GM04503 (cell line): ENCODE measurements at places on chromosomes 2 and 18.

DNA sequence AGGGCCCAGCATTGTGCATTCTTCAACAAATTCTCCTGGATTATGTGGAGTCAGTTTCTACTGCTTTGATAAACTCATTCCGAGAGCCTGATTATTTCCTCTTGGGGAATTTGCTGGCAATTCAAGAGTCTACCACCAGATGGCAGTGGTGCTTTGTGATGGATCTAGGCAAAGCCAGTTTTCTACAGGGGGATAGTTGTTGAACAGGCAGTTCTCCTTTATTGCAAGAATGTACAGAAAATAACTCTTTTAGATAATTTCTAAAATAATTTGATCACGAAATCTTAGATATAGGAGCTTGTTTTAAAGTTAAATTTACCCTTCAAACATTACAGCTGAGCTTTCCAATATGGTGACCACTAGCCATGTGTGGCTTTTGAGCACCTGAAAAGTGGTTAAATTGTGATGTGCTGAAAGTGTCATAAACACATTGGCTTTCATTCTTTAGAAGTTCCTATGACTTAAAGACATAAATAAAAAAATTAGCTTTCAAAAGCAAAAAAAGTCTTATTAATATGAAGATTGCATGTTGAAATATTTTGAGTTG is 66.7 kb upstream of the HAAO start:
- peak; percentile 25 for DNase-seq

DNA sequence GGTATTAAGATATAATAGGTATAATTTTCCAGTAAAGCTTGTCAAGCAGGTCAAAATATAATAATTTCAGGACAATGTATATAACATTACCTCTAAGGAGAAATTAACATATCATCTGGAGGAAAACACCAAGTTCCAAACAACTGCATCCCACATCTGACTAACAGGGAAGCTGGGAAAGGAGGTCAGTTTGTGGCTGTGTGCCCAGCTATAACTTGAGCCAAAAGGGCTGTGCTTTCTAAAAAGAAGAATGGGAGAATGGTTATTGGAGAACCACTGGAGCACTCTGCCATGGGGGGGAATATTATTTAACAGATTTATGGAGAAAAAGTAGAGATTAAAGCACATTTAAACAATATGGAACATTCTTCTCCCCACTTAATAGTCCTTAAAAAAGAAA is 390.6 kb upstream of the PKDCC start:
- DNase-seq, result no peak

- DNase-seq, result no peak
Measured at GRCh38 chr18:79914614-79915160, 36.8 kb downstream of the SLC66A2 start.

- no peak for DNase-seq
Measured at GRCh38 chr2:238361877-238362276, 41.6 kb downstream of the TRAF3IP1 start.

GRCh38 chr2:86624267-86624547 is 542 bp upstream of the RNF103 start:
- DNase-seq, result no peak

DNA sequence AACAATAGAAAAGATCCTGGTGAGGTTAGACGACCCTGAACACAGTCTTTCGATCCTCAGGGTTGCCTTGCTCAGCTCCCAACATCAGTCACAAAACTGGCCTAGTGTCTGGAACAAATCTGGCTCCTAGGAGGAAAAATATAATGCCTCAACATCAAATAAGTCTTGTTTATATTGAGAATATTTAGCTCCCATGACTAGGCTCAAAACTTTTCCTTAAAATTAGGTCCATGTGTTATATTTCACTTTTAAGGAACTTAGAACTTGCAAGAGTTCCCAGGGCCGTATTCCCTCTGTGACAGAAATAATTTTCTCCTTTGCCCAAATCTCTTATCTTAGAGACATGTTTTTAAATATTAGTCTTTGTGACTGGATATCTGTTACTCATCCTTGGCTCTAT is 819.7 kb upstream of the ZEB2 start:
- no peak for DNase-seq

GRCh38 chr2:55160422-55160821 is 71.7 kb downstream of the CLHC1 start:
- no peak for DNase-seq

DNA sequence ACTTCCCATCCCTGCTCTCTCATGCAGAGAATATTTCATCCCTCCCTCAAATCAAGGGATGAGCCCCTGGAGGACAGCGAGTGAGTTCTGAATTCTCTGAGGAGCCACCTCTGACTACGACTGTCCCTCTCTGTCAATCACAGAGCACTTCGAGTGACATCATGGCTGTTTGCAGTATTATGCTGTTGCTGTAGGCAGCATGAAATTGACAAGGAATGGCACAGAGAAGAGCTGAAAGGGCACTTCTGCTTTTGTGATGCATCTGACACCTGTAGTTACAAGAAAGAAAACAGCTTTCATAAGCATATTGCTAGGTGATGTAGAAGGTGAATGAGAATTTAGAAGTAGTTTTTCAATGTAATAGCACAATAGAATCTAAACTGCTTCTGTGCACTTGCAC is 166.9 kb downstream of the ARHGAP15 start:
- no peak for DNase-seq

DNA sequence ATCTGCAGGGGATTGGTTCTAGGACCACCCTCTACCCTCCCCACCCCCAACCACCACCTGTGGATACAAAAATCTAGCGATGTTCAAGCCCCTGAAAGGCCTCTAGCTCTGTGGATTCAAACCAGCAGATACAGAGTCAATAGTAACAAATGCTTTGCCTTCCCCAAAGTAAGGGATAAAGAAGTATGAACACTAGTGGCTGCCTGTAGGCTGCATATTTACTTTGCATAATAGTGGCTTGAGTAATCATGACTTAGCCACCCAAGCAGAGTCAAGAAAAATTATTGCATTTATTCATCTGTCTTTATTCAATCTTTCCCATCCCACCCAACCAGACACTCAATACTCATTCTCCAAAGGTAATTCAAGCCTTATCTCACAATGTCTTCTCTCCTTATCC is 43.8 kb downstream of the SOCS6 start:
- DNase-seq, result no peak

- DNase-seq, result no peak
Measured at GRCh38 chr2:150505178-150505577, 17.7 kb upstream of the RND3 start.

DNA sequence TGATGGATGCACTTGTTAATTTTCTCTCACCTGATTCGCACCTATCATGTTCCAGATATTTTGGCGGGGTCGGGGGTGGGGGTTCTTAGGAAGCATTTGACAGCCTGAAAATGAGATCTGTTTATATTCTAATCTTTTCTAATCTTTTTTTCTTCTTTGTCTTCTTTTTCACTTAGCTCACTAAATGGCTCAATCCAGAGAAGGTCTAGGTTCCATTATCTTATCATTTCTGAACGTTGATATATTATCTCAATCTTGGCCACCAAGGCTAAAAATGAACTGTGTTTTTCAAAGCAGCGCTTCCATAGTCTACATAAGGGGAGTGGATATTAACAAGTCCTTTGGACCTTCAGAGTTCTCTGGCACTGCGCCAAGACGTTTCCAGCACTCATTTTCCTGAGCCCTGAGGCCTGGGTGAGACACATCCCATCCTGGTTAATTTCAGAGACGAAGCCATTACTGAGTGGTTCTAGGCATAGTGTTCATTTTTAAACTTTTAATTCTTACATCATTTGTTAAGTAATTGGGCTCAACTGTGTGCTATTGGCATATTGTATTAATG is 229.0 kb downstream of the SOX11 start:
- no peak for DNase-seq

DNA sequence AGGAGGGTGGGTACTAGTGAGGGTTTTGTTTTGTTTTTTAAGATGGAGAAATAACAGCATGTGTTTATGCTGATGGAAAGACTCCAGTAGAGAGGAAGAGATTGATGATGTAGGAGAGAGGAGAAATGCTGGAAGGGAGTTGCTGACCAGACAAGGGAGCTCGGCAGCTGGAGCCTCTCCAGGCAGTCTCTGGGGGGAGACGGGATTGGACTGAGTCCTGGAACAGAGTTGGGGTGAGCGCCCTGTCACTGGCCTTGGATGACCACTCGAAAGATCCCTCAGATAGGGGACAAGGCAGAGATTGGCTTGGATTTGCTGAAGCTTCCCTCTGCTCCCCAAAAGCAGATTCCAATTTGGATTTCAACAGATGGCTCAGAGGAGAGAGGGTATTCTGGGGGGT is 197.7 kb downstream of the NAPG start:
- DNase-seq, result no peak

DNA sequence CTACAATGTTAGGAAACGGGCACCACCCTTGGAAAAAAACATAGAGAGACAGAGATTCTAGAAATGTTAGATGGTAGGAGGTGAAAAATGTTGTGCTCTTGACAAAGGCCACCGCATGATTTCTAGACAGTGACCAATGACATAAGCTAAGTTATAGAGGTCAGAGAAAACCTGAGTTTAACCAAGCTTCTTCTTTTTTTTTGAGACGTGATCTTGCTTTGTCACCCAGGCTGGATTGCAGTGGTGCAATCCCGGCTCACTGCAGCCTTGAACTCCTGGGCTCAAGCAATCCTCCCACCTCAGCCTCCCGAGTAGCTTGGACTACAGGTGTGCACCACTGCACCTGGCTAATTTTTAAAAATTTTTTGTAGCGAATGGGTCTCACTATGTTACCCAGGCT is 13.0 kb downstream of the FER1L5 start:
- no peak for DNase-seq

DNA sequence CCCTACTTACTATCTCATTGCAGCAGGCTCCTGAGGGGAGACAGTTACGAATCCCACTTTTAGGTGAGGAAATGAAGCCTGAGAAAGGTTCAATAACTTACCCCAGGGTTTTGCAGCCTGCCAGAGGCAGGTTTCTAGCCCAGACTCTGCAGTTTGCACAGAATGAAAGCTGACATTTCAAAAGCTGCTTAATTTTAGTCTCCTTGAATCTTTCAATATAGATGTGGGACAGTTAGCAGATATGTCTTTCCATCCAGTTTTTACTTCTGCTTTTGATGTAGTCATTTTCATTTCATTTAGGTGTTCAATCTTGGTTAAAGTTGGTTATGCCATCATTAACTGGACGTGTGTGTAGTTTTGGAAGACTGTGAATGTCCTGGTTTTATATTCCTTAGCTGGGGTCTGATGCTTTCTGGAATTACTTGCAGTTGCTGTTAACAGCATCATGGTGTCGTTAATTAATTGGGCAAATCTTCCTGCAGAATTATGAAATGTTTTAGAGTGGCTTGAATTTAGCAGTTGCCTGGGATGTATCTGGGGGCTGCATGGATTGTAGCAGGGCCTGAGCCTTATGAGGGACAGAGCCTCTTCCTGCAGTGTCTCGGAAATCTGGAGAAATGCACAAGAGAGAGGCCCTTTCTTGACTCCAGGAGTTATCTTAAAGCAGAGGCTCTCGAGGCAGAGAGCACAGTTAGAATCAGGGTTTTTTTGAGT is 100.8 kb downstream of the ZNF532 start:
- no peak for DNase-seq
